ENCODE measurements at places on chromosomes 7 and 10.

- DNase-seq, result no peak
Measured at GRCh38 chr10:3484306-3485056, 300.5 kb downstream of the KLF6 start.

DNA sequence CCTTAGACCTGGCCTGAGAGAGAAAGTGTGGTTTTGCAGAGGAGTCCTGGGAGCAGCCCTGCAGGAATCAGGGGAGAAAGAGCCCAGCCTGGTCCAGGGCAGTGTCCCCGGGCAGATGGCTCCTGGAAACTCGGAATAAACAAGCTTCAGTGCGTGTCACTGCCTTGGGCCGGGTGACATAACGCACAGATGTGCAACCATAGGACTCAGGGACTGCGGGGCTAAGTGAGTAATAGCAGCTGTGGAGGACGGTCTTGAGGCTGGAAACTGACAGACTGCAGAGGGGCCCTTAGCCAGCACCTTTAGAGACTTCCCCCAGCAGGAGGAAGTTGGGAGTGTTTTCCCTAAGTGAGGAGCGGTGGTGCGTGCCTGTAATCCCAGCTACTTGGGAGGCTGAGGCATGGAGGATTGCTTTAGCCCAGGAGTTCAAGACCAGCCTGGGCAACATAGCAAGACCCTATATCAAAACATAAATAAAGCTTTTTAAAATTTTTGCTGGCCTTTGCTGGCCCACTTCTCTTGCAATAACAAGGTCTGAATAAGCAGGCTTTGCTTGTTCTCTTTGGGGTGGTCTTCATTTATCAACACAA is 5.3 kb upstream of the CLIP2 start:
- DNase-seq, result no peak

- no peak for DNase-seq
Measured at GRCh38 chr10:62183442-62183841, 85.2 kb downstream of the RTKN2 start.

GRCh38 chr10:113907166-113907565 is 52.7 kb downstream of the NHLRC2 start:
- no peak for DNase-seq

- DNase-seq, result no peak
Measured at GRCh38 chr10:96073722-96074121, 30.3 kb downstream of the CCNJ start.

DNA sequence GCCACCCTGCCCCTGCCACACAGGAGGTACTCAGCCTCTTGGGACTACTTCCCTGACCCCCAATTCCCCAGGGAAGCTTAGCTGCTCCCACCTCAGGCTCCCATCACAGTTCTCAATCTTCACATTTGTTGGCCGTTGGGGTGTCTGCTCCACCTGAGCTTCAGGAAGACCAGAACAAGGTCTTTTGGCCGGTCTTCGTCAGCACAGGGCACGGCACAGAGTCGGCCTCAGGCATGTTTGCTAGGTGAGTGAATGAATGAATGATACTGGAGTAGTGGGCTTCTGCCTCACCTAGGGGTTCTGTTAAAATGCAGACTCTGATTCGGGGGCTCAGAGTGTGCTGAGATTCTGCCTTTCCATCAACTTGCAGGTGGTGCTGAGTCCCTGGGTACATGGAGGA is 20.3 kb downstream of the GPRIN2 start:
- DNase-seq, result no peak

GRCh38 chr7:122255454-122255853 is 49.1 kb downstream of the FEZF1 start:
- no peak for DNase-seq

DNA sequence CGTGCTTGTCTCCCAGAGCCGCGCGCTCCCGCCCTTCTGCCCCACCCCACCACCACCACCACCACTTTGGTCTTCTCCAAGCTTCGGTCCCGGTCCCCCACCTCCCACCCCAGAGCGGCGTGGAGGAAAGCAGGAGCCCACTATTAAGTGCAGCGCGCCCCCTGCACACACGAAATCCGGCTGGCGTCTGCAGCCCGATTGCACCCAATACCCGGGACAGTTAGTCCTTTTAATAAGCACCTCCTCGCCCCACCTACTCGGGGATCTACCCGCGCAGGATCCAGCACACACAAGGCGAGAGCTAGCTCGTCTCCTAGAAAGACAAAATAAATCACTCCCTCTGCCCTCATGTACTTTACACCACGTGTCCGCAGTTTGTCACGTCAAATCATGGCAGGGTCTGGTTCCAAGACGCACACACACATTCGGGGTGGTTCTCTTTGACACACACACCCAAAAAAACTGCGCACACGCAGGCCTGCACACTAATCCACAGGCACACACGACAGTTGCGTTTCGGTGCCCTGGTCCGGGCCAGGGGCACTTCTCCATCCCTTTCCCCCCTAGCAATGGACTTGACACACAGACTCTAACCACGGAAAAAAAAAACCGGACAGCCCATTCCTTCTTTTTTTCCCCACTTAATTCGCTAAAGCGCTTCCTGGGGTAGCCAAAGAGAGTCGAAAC is 1.6 kb downstream of the SFMBT2 start:
- DNase-seq, result peak; percentile 34

DNA sequence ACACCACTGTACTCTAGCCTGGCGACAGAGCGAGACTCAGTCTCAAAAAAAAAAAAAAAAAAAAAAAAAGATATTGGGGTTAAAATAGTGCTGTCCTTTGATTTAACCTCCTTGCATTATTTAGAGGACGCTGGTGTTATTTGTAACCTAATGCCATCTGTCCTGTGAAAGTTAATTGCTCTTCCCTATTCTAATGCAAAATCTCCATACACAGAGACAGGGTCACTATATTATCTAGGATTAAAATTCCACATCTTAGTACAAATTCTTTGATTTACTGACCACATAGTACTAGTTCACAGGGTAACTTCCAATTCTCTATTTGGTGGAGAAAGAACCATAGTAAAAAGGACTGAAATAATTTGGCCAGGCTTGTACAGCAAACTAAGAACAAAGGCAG is 184.2 kb upstream of the STEAP4 start:
- no peak for DNase-seq

GRCh38 chr10:110667620-110668343 is 23.6 kb downstream of the RBM20 start:
- DNase-seq, result peak; percentile 45

DNA sequence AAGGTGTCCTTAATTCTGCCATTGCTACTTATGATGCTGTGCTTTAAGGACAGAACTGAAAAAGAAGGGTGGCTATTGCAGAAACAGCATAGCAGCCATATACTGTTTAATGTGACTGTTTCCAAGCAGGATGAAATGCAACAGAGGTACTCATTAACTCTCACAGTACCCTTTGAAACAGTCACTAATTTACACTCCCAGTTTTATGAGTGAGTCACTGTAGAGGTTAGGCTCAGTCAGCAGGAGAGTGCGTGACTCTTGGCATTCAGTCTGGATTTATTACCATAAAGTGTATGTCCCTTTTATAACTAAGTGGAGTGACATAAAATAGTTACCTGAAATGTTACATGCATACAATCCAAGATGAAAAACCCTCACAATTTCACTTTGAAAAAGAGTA is 27.7 kb downstream of the ALDH18A1 start:
- DNase-seq, result peak; percentile 80

GRCh38 chr7:117993377-117994003 is 120.2 kb upstream of the CTTNBP2 start:
- DNase-seq, result peak; percentile 57

DNA sequence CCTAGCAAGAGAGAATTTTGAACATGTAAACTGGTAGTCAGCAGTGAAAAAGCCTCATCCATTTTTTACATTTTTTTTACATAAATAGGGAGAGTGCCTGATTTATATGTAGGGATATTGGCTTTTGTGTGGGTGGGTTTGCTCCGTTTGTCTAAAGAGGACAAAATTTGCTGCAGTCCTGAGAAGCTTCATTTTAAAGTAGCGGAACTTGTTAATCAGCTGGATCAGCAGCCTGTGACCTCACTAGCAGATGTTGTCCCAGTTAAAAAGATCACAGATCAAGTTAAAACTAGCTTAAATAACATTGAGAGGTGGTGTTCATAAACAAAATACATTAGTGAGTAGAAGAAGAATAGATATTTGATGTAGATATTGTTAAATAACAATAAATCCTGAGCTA is 2.6 kb downstream of the ATRNL1 start:
- peak; percentile 18 for DNase-seq

- DNase-seq, result no peak
Measured at GRCh38 chr7:13984831-13985685, 4.4 kb downstream of the ETV1 start.

GRCh38 chr7:55441774-55442522 is 76.8 kb downstream of the LANCL2 start:
- no peak for DNase-seq

GRCh38 chr7:21352540-21353387 is 75.1 kb upstream of the SP4 start:
- DNase-seq, result no peak

- no peak for DNase-seq
Measured at GRCh38 chr7:14196555-14196954, 207.1 kb upstream of the ETV1 start.

- peak; percentile 16 for DNase-seq
Measured at GRCh38 chr10:69065406-69066361, 22.2 kb upstream of the SRGN start.

DNA sequence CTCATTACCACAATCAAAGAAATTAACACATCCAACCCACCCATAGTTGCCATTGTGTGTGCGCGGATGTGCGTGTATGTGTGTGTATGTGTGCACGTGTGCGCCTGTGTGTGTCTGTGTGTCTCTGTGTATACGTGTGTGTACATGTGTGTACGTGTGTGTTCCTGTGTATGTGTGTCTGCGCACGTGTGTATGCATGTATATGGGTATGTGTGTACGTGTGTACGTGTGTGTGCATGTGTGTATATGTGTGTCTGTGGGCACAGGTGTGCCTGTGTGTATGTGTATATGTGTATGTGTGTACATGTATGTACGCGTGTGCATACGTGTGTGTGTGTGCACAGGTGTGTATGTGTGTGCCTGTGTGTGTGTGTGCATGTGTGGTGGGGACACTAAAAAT is 48.9 kb downstream of the EGFR start:
- no peak for DNase-seq

DNA sequence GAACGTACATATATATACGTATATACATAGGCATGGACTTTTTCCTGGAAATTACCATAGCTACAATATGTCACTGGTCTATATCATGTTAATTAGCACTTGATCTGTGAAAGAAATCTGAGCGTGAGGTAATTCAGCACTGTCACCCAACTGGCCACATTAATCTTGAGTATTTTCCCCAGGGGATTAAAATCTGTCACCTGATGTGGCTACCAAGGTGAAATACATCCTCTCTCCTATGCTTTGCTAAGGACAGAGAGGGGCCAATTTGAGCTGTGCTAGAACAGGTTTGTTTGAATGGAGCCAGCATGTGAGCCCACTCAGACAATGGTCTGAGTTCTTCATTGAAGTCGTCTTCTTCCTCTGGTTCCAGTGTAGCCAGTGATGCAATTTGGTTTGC is 33.3 kb downstream of the CYCS start:
- no peak for DNase-seq

- peak; percentile 79 for DNase-seq
Measured at GRCh38 chr10:110512461-110513187, 14.9 kb downstream of the DUSP5 start.

- DNase-seq, result peak; percentile 68
Measured at GRCh38 chr7:108000875-108001763, 1.8 kb downstream of the LAMB1 start.

DNA sequence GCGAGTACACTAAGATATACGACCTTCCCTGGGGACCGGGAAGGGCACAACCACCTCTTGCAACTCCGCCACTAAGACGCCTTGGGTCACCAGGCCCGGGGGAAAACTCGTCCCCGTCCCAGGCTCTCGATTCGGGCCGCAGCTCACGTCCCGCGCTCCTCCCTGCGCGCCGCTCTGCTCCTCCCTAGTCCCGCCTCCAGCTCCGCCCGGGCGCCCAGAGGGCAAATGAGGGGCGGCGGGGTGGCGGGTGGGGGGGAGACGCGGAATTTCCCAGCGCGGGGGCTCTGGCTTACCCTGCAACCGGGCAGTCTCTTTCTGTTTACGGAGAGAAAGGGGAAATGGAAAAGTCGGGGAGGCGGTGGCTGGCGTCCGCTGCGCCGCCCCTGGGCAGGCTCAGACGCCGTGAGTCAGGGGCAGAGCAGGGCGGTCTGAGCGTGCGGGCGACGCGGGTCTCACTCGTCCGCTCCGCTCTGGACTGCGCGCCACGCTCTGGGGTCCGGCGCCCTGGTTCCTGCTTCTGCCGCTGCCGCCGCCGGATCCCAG is at the start of gene MAP3K8:
MAP3K8 (plus strand) TSS at position 455 of the 543 bp plus-strand sequence. CDS start 4,755 bp downstream, outside the sequence.
- peak; percentile 98 for DNase-seq

GRCh38 chr7:81691199-81691821 is 78.5 kb downstream of the HGF start:
- no peak for DNase-seq

GRCh38 chr7:102897211-102897631 is 15.6 kb upstream of the LRRC17 start:
- no peak for DNase-seq

GRCh38 chr7:7970531-7971307 is 2.1 kb downstream of the GLCCI1 start:
- peak; percentile 35 for DNase-seq

- DNase-seq, result peak; percentile 11
Measured at GRCh38 chr10:20622531-20623211, 274.4 kb downstream of the NEBL start.

DNA sequence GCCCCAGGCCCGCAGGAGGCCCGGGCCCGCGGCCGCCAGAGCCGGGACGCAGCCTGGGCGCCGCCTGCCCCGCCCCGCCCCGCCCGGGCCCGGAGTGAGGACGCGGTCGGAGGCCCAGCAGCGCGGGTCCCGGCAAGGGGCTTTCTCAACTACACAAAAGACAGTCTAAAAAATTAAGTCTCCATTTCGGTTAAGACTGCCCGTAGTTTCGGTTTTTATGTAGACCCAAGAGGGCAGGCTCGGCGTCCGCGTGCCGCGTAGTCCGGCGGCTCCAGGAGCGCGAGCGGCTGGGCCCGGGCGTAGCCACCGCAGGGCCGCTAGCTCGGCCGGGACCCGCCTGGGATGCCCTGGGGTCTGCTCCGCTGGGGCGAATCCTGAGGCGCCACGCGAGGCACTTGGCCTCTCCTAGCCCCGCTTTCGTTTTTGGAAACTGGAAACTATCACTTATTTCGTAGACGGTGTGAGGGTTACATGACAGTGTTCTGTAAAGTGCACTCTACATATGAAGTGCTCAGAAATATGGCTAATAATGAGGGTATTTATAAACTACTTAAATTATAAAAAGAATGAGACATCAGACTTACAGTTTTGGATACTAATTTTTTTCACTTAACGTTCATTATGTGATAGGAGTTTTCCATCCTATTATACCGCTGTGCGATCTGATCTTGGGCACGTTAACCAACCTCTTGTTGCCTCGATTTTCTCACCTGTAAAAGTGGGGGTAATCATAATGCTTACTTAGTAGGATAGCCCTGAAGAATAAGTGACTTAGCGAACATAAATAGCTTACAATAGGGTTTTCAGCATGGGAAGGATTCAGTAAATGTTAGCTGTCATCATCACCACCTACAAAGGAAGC is 573 bp downstream of the BLVRA start:
- peak; percentile 50 for DNase-seq

GRCh38 chr10:69802424-69803161 is 887 bp downstream of the COL13A1 start:
- DNase-seq, result no peak
